Body of pancreas (tissue), 4 donors: ENCODE measurements at places on chromosomes 2 and 18. TPM values are rescaled to one million over a fixed set of nuclear protein-coding genes. Genes with fewer than 3 reads are reported as not detected.

DNA sequence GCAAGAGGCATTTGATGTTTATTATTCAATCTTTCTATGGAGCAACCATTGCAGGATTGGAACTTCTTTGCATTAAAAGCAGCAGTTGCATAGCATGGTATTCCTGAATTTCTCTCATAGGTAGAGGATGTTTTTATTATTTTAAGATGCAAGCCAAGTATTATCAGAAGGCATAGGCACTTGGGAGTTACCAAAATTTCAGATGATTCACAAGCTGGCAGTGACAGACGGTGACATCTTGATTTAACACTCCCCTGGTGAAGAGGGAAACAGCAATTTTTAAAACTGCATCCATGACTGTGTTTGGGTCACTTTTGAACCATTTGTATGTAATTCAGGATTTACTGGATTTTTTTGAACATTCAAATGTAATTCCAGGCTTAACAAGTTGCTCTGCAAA is 654.3 kb downstream of the SLC4A3 start:
- DNase-seq, result no peak
- H3K4me1 ChIP-seq, result peaks cover 18% of the 10 kb centered on the region
- H3K4me3 ChIP-seq, result no peak overlapping the region
- H3K36me3 ChIP-seq, result no peaks in the 10 kb centered on the region
- H3K27ac ChIP-seq, result no peak overlapping the region
- no peaks in the 10 kb centered on the region for H3K27me3 ChIP-seq

Gene WNT6
- total RNA-seq, result not detected

Gene STARD6
- not detected for total RNA-seq

DNA sequence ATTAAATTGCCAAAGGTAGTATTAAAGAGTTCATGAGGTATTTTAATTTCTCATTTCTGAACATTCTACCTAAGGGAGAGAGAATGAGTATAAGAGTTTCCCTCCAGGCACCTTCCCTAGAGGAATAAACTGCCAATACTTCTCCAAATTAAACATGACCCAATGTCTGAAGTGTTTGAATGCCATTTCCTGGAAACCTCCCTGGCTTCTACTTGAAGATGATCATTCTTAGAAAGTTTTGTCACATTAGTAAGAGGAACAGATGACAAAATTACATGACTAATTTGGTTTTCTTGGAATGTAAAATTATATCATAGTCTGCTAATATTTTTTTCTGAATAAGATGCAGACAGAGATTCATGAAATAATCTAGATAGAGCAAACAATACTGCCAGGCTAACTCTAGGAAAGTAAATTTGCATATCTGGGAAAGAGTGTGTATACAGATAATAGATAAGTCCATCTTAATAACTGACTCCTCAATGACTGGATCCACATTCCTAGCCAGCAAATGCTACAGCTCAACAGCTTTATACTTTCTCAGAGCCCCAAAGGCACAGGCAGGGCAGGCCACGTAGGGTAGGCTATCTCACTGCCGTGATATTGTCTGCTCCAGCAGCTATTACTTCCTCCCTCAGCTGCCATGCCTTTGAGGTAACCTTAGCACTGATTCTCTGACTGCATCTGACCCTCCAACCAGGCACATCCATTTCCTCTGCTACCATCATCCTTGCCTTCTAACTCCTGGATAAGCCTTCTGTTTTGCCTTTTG is 630.8 kb upstream of the PIK3C3 start:
- no peak overlapping the region for H3K4me3 ChIP-seq
- no peaks in the 10 kb centered on the region for H3K4me1 ChIP-seq
- DNase-seq, result no peak
- H3K27me3 ChIP-seq, result no peaks in the 10 kb centered on the region

DNA sequence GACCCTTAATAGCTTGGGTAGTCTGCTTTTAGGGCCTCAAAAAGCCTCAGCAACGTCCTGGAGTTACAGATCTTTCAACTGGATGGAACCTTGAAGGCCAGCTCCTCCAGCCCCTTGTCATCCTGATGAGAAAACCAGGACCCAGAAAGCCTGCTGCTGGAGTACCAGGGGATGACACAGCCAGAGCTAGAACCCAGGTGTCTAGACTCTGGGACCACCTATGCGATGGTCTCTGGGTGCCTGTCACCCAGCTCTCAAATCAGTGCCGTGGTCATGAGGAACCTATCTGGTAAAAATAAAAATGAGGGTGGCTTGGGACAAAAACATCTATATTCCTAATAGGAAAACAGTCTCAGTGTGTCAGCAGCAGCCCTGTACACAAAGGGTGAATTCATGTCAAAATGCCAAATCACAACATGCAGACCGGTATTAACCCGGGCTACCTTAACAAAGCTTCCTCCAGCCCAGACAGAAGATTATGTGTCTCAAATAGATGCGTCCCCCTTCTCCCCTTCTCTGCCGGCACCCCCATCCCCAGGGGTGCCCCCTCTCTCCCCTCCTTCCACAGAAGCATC is 28.5 kb downstream of the SMAD7 start:
- H3K4me1 ChIP-seq, result peaks cover 51% of the 10 kb centered on the region
- no peak overlapping the region for H3K27ac ChIP-seq
- H3K36me3 ChIP-seq, result no peaks in the 10 kb centered on the region
- no peak for DNase-seq
- no peak overlapping the region for H3K4me3 ChIP-seq

GRCh38 chr18:50280707-50281294 is 522 bp downstream of the MBD1 start:
- no peak for DNase-seq
- H3K27me3 ChIP-seq, result no peaks in the 10 kb centered on the region
- peak overlapping the region; percentile 88 for H3K4me3 ChIP-seq
- peaks cover 18% of the 10 kb centered on the region for H3K36me3 ChIP-seq
- H3K27ac ChIP-seq, result peak overlapping the region; percentile 94

GRCh38 chr18:38368246-38368645 is 802.6 kb upstream of the CELF4 start:
- H3K27ac ChIP-seq, result no peak overlapping the region
- DNase-seq, result peak; percentile 52
- no peak overlapping the region for H3K4me3 ChIP-seq
- no peaks in the 10 kb centered on the region for H3K4me1 ChIP-seq

Gene GAD1
- not detected for total RNA-seq

Gene PLB1
- 1.0 TPM for total RNA-seq

Gene IL36RN
- not detected for total RNA-seq

Gene COBLL1
- total RNA-seq, result 104 TPM

DNA sequence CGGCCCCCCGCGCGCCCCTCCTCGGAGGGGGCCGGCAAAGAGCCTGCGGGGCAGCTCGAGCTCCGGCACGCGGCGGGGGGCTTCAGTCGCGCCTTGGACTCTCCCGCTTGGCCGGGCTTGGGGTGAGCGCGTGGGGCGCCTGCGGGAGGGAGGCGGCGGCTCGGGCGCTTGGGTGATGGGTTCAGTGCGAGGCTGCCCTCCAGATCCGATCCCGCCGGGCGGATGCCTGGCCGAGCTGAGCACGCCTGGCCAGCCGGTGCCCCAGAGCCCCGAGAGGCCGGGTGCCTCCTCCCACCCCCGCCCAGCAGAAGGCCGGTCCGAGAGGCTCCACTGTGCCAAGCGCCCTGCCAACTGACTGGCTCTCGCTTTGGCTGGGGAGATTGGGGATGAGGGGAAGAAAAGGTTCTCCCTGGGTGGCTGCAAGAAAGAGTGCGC is 273 bp upstream of the NXPH2 start:
- no peak for DNase-seq
- no peak overlapping the region for H3K4me3 ChIP-seq
- H3K27me3 ChIP-seq, result no peaks in the 10 kb centered on the region
- H3K36me3 ChIP-seq, result no peaks in the 10 kb centered on the region
- H3K27ac ChIP-seq, result no peak overlapping the region
- peaks cover 16% of the 10 kb centered on the region for H3K4me1 ChIP-seq

Gene CWC22
- total RNA-seq, result 11.7 TPM

DNA sequence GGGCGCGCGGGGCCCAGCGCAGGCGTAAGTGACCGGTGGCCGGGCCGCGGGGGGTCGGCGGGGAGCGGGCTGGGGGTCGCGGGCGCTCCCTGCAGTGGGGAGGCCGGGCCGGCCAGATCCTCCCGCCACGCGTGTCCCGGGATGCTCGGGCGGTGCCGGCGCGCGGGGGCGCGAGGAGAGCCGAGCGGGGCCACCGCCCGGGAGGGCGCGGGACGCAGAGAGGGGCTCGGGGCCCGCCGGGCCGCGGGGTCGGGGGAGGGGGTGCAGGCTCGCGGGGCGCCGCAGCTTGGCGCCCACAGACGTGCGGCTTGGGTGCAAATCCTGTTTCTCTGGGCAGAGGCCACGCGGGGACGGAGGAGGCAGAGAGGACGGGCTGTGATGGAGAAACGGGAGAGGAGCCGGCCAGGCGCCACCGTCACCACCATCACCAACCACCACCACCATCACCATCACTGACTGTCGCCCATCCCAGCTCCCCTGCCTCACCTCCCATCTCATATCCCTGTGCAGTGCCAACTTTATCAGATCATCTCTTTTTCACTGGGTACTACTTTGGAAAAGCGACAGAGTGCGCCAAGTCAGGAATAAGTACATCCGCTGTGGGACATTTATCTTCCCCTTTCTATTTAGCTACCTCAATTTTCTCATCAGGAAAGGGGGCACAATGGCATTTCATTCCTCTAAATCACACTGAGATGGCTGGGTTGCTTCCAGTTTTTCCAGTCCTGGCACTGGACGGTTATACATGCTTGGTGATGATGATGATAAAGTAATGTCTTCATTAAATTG is 97.2 kb upstream of the GPR45 start:
- H3K27ac ChIP-seq, result no peak overlapping the region
- H3K4me3 ChIP-seq, result no peak overlapping the region
- H3K36me3 ChIP-seq, result no peaks in the 10 kb centered on the region
- no peak for DNase-seq
- H3K27me3 ChIP-seq, result peaks cover 5% of the 10 kb centered on the region

Gene SLC9A4
- total RNA-seq, result not detected

DNA sequence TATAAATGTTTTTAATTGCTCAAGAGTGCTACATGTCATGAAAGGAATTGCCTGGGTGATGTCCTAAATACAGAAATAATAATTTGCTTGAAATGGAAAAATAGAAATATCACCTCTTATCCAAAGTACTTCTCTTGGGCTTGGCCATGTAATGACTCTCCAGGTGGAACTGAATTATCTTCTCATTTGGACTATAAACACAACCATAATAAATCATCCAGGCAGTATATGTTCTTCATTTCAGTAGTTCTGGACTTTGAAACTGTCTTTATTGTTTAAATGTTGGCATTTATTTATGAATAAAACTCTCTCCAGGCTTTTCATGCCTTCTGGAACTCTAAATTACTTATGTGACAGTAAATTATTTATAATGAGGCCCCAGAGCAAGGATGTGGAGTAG is 40.5 kb downstream of the OXER1 start:
- H3K4me3 ChIP-seq, result no peak overlapping the region
- no peaks in the 10 kb centered on the region for H3K27me3 ChIP-seq
- DNase-seq, result no peak
- peaks cover 18% of the 10 kb centered on the region for H3K4me1 ChIP-seq
- peak overlapping the region; percentile 73 for H3K27ac ChIP-seq
- no peaks in the 10 kb centered on the region for H3K36me3 ChIP-seq

Gene CAD
- 36.9 TPM for total RNA-seq

DNA sequence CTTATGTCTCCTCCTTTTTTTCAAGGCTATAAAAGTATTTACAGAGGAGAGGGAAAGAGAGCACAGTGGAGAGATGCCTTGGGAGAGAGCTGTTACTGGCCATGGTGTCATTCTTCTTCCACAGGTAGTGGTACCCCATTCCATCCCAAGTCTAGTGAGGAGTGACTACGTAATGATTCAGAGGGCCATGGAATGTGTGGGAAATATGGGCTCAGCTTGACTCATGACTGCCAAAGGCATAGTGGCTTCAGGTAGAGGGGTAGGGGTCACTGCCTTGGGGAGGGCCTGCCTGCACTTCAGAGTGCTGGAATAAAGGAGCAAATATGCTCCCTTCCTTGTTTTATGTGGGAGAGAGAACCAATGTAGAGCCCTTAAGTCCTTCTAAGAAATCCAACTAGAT is 620.6 kb downstream of the IRS1 start:
- no peak overlapping the region for H3K4me3 ChIP-seq
- no peaks in the 10 kb centered on the region for H3K27me3 ChIP-seq
- no peak for DNase-seq
- no peaks in the 10 kb centered on the region for H3K36me3 ChIP-seq

Gene DARS1
- total RNA-seq, result 22.1 TPM

DNA sequence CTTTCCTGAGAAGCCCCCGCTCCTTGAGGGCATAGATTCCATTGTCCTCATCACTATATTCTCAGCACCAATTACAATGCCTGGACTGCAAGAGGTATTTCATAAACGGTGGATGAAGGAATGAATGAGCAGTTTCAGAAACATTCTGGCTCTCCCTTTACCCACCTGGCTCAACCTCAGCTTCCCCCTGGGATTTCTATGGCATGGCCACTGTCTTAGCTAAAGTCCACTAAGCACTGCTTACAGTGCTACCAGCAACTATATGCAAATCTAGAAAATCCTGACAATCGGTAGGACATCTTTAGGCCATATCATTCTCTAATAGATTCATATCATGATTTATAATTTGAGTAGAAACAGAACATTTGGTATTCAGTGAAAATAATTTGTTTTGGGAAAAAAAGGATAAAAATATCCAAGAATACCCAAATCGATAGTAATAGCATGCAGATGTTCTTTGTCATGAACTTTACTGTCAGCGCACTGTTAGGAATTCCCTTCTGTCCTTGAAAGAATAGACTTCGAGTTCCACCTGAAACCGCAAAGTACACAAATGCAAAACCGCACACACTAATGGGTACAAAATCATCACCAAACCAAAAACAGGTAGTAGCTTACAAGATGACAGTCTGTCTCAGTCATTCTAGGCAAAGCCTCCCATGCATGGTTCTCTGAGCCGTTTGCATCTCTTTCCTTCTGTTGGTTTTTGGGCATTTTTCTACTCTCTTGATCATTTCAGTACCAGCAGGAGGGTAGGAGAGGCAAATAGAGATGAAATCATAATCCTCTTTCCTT is 303.6 kb upstream of the ID2 start:
- H3K4me3 ChIP-seq, result no peak overlapping the region
- no peaks in the 10 kb centered on the region for H3K36me3 ChIP-seq
- DNase-seq, result no peak
- no peaks in the 10 kb centered on the region for H3K27me3 ChIP-seq
- H3K27ac ChIP-seq, result no peak overlapping the region

GRCh38 chr2:202036601-202037037 is 3.0 kb downstream of the FZD7 start:
- H3K36me3 ChIP-seq, result no peaks in the 10 kb centered on the region
- H3K4me3 ChIP-seq, result no peak overlapping the region
- H3K27ac ChIP-seq, result no peak overlapping the region
- peaks cover 9% of the 10 kb centered on the region for H3K27me3 ChIP-seq

- no peaks in the 10 kb centered on the region for H3K27me3 ChIP-seq
- no peaks in the 10 kb centered on the region for H3K36me3 ChIP-seq
- DNase-seq, result no peak
- no peak overlapping the region for H3K27ac ChIP-seq
- peaks cover 4% of the 10 kb centered on the region for H3K4me1 ChIP-seq
These were observed 18.1 kb upstream of the MAPRE3 start for GRCh38 chr2:26952374-26952773.

Gene PROC
- total RNA-seq, result not detected

DNA sequence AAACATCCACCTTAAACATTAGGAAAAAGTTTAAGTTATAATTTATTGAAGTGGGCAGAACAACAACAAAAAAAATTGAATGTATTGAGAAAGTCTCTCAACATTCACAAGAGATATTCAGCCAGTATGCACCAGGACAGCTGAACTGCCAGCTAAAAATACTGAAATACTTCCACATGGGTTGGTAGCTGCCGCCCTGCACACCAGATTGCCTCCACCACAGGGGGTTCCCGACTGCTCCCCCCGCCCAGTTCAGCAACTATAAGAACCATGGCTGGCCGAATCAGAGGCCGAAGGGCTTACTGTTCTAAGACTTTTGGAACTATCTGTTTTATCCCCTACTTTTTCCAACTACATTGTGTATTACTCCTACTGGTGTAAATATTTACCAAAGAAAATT is 150.0 kb upstream of the LRP1B start:
- H3K4me3 ChIP-seq, result no peak overlapping the region
- H3K27me3 ChIP-seq, result no peaks in the 10 kb centered on the region
- no peaks in the 10 kb centered on the region for H3K36me3 ChIP-seq
- H3K4me1 ChIP-seq, result no peaks in the 10 kb centered on the region
- H3K27ac ChIP-seq, result no peak overlapping the region
